Epithelial cell of proximal tubule (primary cell): ENCODE measurements at places on chromosomes 6 and 20. TPM values are rescaled to one million over a fixed set of nuclear protein-coding genes. Genes with fewer than 3 reads are reported as not detected.

GRCh38 chr6:118495485-118496280, 52.4 kb upstream of the PLN start:
- DNase-seq, result no peak

The FAM162B gene
- total RNA-seq, result 0.23 and 0.80 TPM in 2 replicates

DNA sequence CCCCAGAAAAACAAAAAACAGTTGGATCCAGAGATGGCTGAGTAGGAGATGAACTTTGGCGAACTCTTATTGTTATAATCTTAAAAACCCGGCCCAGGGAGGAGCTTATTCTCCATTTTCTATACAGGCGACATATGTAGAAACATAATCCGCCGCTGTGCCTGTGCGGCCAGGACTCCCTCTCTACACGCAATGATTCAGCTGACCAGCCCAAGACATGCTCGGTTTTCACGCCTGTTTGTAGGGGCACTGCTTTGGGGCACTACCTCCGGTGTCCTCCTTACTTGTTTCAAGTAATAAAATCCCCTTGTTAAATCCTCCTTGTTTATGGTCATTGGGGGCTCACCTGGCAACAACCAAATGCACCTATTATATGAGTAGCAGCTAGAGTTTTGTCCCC, 89.9 kb downstream of the SEL1L2 start:
- DNase-seq, result no peak

- DNase-seq, result peak; percentile 38
These were observed 48.9 kb downstream of the HIVEP1 start for GRCh38 chr6:12060780-12061609.

The ZSCAN23 gene
- 0.87 and 2.6 TPM in 2 replicates for total RNA-seq

- no peak for DNase-seq
These were observed 76.5 kb downstream of the VEGFA start for GRCh38 chr6:43846556-43846955.

- no peak for DNase-seq
These were observed 38.4 kb downstream of the BCKDHB start for GRCh38 chr6:80144753-80145315.

DNA sequence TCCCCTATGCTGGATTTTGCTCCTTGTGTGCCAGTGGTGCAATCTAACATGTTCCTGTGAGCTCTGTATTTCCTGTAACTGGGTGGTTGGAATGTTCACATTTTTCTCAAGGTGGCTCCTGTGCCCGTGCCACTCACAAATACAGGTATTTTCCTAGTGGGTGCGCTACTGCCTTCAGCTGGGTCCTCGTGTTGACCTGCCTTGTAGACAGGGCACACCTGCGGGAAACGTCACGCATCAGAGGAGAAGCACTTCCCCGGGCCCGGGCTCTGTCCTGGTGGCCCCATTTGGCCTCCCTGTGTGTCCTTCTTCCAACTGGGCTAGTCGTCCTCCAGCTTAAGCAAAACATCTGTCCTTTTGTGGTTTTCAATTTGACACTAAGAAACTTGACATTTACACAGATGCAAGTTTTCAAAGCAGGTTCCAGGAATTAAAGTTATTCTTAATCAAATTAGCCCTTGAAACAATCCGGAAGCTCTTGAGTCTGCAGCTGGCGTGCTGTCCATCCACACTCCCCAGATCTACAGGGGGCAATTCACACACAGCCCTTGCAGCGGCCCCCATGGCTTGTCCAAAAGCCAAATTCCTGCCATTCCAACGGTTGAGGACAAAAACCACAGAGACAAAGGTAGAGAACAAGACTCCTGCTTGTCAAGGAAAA, 275.1 kb downstream of the CDC5L start:
- no peak for DNase-seq

DNA sequence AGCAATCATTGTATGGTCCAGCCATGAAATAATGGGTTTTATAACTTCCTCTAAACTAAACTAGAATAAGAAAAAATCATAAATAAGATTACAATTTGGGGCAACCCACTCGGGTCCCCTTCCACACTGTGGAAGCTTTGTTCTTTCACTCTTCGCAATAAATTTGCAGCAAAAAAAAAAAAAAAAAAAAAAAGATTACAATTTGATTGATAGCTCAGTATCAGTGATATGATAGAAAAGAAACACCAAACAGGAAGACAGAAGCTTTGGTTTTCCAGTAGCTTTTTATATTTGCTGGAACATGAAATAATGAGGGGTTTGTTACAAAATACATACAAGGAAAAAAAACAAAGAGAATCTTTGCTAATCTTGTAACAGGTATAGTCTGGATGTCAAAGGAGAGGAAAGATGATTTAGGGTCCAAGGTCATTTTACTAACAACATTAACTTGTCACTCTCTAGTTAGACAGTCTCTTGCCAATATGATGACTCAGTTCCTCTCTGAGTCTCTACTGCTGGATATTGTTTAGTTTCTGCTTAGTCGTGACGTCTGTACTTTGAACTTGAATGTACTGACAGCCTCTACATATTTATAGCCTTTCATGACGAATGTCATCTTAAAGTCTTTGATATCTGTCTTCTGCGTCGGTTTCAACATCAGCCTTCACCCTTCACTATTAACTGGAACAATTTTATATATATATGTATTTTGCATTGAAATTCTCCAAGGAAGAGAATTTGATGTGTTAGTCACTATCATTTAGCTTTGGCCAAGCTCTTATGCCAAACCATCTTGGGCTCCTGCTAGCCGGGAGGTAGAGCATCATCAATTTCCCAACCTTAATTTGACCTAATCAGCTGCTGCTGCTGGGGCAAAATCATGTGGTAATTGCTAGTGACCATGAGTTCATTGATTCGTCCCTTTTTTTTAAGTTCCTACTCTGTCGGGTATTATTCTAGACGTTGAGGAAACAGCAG, 213.1 kb upstream of the STXBP5 start:
- no peak for DNase-seq

The PPP1R16B gene
- total RNA-seq, result not detected in 2 replicates

The DEFB124 gene
- total RNA-seq, result not detected in 2 replicates

The ARFGAP1 gene
- 73.3 and 78.6 TPM in 2 replicates for total RNA-seq

DNA sequence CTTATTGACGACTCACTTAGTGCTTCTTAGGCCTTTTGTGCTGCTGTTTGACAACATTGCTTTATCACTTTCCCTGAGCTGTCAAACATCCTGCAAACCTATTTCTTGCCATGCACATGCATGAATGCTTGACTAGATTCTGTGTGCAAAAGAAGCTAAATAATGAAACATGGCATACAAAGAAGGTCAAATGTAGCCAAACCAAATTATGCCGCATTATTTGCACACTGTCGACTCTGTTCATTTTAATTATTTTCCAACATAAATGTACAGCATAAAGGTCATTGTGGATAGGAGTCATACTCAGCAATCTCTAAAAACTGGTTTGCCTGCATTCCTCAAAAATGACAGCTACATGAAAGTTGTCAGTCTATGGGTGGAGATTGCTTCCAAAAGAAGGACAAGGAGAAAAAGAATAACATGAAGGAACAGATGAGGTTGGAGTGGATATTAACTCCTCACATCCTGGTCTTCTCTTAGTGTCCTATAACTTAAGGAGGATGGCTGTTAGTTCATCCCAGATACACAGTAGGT, 123.1 kb upstream of the STXBP5 start:
- DNase-seq, result no peak

- no peak for DNase-seq
These were observed 64.2 kb upstream of the MAP3K4 start for GRCh38 chr6:160927416-160927815.

The NFKBIE gene
- total RNA-seq, result 61.6 and 131 TPM in 2 replicates

GRCh38 chr6:71294121-71294523, 5.5 kb downstream of the OGFRL1 start:
- DNase-seq, result no peak

GRCh38 chr6:170073846-170074245, 217.0 kb downstream of the DLL1 start:
- DNase-seq, result no peak

DNA sequence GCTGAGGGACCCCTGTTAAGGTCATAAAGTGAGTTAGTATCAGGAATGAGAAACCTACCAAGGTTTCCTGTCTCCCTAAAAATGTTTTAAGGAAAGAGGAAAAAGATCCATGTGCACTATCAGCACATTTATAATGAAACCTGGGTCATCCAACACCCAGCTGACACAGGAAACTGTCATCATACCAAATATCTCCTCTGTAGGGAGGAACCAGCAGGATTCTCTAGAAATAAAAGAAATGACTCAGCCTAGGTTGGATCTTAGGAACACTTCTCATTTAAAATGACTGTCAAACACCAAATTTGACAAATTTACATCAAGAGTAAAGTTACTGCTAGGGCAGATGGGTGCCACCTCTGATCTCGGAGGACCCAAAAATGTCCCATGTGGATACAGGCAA, 21.7 kb downstream of the GFOD1 start:
- DNase-seq, result no peak

The LRFN2 gene
- total RNA-seq, result not detected in 2 replicates

DNA sequence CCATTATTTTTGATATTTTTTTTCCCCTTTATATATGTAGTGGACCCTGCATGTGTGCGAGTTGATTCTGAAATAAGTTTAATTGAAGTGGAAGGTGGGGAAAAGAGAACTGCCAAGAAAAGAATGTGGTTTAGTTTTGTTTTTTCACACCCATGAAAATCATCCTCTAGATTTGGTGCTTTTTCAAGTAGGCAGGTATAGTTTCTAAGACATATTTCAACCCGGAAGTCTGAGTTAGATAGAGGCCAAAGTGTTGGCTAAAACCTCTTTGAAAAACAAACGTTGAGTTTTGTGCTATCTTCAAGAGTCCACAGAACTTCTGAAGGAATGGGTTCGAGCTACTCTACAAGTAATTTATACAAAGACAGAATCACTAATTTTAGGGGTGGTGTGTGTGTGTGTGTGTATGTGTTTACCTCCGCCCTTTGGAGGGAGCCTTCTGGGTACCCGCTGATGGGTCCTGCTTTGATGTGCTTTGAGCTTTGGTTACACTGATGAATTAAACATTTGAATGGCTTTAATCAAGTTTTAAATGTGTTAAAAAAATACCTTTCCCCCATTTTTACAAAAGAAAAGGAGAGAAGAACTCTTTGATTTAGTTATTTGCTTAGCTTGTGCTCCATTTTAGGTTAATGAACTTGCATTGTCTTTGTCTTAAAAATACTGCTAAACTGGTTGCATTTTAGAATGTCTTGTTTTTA, 2.5 kb downstream of the RREB1 start:
- DNase-seq, result no peak

- no peak for DNase-seq
These were observed 47.5 kb downstream of the KCNQ5 start for GRCh38 chr6:72669324-72669723.

The MYT1 gene
- not detected in 2 replicates for total RNA-seq
